Lower lobe of right lung (tissue), 2 donors: ENCODE measurements at places on chromosomes 5 and 9.

GRCh38 chr9:72363908-72364678 is 915 bp downstream of the ZFAND5 start:
- DNase-seq = peak; percentile 78

DNA sequence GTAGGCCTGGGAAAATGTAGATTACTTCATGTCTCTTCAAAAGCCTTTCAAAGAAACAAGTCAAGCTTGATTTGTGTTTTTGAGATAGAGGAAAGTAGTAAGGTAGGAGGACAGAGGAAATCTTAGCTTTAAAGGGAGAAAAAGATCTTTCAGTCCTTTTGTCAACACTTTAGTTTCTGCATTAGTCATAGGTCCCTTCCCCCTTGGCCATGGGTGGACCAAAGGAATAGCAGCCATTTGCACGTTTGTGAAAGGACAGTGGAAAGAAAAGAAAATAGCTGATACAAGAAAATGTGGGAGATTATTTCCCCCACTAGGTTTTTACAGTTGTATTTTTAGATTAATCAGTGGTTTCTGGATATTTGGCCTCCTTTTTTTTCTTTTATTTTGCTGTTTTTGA is 121.9 kb upstream of the GRHPR start:
- no peak for DNase-seq

GRCh38 chr9:121365564-121365963 is 4.5 kb downstream of the STOM start:
- DNase-seq = no peak

GRCh38 chr9:511861-512260 is 297.2 kb downstream of the DOCK8 start:
- DNase-seq = no peak
